CD8-positive, alpha-beta T cell (primary cell): ENCODE measurements at places on chromosomes 4 and X. TPM values are rescaled to one million over a fixed set of nuclear protein-coding genes. Genes with fewer than 3 reads are reported as not detected.

DNA sequence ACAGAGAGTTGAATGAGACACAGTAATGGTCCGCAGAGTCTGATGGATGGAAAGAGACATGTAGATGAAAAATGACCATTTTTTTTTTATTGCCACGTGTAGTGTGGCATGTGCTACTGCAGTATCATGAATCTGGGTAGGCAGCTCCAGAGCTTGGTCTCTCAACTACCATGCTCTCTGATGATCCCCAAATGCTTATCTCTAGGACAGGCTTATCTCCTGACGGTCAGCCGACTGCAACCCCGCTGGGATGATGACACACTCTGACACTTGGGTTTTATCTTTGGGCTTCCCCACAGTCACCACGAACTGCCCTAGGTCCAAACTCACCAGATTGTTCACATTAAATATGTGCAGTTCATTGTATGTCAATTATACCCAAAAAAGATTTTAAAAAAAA is 239.7 kb downstream of the QDPR start:
- no peak for DNase-seq

DNA sequence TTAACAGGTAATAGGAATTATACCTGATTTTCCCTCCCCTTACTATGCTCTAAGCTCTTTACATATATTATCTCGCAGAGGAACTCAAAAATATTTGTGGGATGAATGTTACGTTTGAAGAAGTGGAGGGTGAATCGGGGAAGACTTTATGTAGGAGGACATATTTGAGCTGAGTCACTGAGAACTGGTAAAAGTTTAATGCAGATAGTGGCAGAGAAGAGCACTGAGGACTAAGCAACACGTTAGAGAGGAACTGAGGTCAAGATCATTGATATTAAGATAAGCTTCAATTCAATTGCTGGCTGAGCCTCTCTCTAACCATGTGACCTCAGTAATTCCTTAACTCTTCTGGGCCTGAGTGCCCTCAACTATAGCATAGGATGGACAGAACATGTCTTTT is 26.4 kb upstream of the ELOVL6 start:
- DNase-seq = no peak

CCNA2 gene
- 0.43 TPM for total RNA-seq

- DNase-seq = no peak
These were observed 219.8 kb upstream of the CTSO start for GRCh38 chr4:156173486-156173885.

STPG2 gene
- not detected for total RNA-seq

DNA sequence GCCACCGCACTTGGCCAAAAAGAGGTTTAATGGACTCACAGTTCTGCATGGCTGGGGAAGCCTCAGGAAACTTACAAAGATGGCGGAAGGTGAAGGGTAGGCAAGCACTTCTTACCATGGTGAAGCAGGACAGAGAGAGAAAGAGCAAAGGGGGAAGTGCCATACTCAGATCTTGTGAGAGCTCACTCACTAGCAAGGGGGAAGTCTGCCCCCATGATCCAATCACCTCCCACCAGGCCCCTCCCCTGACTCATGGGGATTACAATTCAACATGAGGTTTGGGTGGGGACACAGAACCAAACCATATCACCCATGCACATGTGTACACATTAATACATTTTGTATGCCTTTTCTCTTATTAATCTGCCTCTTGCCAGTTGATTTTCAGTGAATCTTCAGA is 77.2 kb upstream of the HSD17B10 start:
- no peak for DNase-seq

JAKMIP1 gene
- 3.0 TPM for total RNA-seq

DNA sequence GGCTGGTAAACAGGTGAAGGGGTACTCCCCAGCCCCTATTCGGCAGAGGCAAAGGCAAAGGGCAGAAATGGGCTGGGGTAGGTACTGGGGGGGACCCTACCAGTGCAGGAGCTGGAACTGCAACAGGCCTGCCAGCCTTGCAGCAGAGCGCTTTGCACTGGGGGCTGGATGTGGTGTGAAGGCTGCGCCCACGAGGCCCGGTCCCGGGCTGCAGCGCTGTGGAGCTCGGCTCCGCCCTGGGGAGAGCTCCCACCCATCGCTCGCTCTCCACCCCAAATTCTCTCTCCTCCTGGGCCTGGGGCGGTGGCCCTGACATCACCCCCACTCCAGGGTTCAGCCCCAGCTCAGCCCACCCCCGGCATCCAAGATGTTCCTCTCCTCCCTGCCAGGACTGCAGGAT is 24.2 kb downstream of the IQSEC2 start:
- DNase-seq = no peak

GRCh38 chrX:49761481-49761880 is 65.7 kb upstream of the PAGE1 start:
- DNase-seq = no peak

GRCh38 chr4:40562681-40563080 is 67.0 kb downstream of the RBM47 start:
- no peak for DNase-seq

DNA sequence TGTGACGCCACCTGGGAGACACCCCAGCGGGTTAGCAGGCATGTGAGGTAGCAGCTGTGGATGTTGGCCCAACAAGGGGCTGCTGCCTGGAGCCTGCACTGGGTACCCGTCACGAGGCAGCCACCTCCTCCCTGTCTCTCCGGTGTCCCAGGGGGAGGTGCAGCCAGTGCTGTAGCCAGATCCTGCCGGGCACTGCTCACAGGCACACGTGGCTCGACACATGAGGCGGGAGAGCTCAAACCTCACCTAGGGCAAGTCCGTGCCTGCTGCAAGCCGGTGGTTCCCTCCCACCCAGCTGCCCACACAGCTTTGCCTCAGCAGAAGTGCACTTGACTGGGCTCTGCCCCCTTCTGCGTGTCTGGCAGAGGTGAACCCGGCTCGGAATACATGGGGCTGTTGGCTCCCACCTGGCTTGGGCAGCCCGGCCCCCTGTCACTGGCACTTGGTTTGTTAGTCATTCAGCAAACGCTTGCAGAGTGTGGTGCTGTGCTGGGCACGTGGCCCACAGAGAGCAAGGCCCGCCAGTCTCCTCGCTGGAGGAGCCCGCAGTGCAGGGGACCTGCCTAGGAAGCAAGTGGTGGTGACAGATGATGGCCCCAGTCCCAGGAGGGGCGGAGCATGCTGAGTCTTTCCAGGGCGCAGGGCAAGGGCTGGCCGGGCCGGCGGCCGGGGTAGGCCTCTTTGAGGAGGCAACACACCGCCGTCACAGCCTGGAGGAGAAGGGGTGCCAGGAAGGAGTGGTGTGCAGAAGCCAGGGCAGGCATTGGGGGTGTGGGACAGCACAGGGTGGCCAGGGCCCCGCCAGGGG is 10.1 kb upstream of the SH3TC1 start:
- DNase-seq = no peak

TTC29 gene
- not detected for total RNA-seq

KLF3 gene
- total RNA-seq = 181 TPM

FGF13 gene
- total RNA-seq = not detected

GRCh38 chrX:120614816-120615215 is 10.9 kb downstream of the MCTS1 start:
- DNase-seq = no peak

- DNase-seq = no peak
These were observed 93.3 kb downstream of the PRDM5 start for GRCh38 chr4:120829113-120829831.

GRCh38 chr4:141853091-141853764 is 216.8 kb downstream of the IL15 start:
- DNase-seq = no peak

GRCh38 chrX:121733514-121733913 is 686.1 kb downstream of the GLUD2 start:
- DNase-seq = no peak

DNA sequence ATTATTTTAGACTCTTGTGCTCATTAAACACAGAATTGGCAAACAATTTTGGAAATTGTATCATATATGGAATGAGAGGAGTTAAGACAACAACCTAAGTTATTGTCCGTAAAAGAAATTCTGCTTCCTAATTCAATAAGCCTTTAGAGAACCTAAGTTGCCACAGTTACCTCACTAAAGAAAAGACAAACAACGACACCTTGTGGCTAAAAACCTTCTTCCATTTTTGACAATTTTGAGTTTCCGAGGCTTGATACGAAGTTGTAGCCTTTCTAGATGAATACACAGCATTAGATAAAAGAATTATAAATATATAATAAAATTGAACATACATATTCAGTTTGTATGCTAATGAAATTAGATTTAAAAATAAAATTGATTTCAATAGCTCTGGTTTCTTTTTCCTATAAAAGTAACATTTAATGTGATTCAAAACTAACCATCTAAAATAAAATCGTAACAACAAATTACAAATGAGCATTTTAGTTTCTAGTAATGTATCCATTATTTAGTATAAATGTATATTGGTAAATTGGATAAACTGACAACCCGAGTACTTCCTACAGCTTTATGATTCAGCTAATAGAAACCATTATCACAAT is 275.1 kb downstream of the GPM6A start:
- DNase-seq = no peak

GRCh38 chrX:110412971-110413726 is 54.5 kb downstream of the RTL9 start:
- peak; percentile 37 for DNase-seq

DNA sequence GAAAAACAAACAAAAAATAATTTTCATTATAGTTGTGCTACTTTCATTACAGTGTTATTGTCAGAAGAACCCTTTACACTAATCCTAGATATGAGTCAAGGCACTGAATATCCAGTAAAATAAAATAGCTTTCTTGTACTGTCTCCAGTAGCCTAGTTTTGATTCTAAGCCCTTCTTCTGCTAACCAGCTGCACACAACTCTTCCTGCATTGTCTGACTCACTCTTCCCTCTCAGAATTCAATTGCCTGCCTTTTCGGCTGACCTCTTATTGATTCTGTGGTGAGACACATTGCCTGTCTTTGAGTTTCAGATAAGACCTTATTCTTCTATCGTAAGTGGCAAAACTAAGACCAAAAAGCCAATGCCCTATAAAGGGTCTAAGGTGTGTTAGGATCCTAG is 26.7 kb upstream of the PCDH18 start:
- DNase-seq = no peak
